Smooth muscle cell of the brain vasculature (primary cell): ENCODE measurements at places on chromosomes 11 and 22.
A peak's percentile ranks its signal among the peaks of the same experiment; 100 is the strongest.

GRCh38 chr11:70788248-70789022 lies 390.1 kb downstream of the CTTN start:
- peak; percentile 28 for DNase-seq

- DNase-seq, result no peak
These were observed 11.6 kb upstream of the RTN4R start for GRCh38 chr22:20279662-20280134.

- DNase-seq, result no peak
These were observed 10.5 kb downstream of the DNAJB13 start for GRCh38 chr11:73961321-73961720.

- DNase-seq, result no peak
These were observed 120.8 kb downstream of the DCDC1 start for GRCh38 chr11:31248768-31249167.

DNA sequence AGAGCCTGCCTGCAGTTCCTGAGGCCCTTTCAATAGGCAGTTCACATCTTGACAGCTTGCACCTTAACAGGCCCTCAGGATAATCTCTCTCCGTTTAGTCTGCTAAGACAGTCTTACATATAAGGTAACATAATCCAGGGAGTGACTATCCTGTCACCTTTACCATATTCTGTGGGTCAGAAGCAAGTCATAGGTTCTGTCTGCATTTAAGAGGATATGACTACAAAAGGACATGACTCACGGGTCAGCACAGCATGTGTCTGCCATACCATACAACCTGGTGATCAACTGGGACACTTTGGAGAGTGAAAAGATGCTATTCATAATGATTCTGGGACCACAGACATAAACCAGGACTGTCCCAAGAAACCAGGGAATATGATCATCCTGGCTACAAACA lies 611.1 kb downstream of the SOX6 start:
- DNase-seq, result no peak

- peak; percentile 3 for DNase-seq
These were observed 438.0 kb downstream of the TBC1D22A start for GRCh38 chr22:47200273-47201051.

- DNase-seq, result no peak
These were observed 253.9 kb upstream of the ARHGAP20 start for GRCh38 chr11:110966131-110966530.

DNA sequence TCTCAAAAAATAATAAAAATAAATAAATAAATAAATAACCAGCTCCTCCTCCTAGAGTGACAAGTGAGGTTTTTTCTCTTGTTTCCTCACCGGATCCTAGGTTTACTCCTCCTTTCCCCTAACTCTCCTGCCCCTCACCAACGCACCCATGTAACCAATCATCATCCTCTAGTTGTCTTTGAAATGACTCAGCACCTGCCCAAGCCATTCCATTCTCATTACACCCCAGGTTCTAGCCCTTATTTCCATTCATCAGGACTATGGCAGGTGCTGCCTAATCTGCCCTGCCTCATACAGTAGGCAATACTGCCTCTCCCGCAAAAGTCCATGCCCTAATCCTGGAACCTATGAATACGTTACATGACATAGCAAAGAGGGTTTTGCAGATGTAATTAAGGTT lies 60.4 kb downstream of the BUD13 start:
- no peak for DNase-seq

- DNase-seq, result no peak
These were observed 127.2 kb downstream of the MAML2 start for GRCh38 chr11:96215826-96216225.

- no peak for DNase-seq
These were observed 435.1 kb upstream of the CCDC90B start for GRCh38 chr11:83721263-83721662.

- no peak for DNase-seq
These were observed 91.2 kb downstream of the ZBTB16 start for GRCh38 chr11:114150671-114151070.

DNA sequence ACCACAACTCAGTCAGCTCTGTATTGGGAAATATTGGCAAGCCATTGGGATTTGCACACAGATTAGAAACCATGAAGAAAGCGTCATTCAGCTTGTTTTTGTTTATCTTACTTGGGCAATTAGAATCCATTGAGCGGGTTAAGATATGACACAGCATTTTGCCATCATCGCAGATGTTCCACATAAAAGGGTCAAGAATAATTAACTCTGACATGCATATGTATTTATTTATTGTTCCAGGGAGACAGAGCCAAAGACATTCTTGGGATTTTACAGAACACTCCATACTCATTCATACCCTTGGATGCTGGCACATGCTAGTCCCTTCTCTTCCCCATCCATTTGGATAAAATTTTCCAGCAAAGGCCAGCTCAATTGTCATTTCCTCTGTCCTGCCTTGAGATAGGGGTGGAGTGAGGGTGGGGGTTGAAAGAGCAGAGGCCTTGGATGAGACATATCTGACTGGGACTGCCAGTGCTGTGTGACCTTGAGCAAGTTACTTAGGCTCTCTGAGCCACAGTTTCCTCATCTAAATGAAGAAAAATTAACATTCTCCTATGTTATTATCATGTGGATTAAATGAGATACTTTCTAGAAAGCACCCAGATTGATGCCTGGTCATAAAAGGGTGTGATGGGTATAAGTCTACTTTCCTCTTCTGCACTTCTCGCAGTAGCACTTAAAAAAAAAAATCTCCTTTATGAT lies 179.7 kb downstream of the RRAS2 start:
- DNase-seq, result no peak

DNA sequence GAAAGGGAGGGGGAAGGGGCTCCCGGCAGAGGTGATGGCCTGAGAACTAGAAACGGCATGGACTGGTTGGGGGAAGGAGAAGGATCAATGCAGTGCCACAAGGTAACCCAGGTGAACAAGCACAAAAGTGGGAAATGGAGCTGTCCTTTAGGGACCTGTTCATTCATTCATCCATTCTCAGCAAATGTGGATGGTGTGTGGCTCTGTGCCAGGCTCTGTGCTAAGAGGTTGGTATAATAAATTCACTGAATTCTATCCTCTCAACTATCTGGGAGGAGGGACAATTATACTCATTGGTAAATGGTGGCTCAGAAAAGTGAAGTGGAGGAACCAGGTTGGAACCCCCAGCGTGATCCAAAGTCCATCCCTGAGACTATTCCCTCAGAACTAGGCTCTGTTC lies 18.6 kb upstream of the ARAP1 start:
- DNase-seq, result no peak

- no peak for DNase-seq
These were observed 29.7 kb downstream of the EFCAB6 start for GRCh38 chr22:43782448-43782847.

DNA sequence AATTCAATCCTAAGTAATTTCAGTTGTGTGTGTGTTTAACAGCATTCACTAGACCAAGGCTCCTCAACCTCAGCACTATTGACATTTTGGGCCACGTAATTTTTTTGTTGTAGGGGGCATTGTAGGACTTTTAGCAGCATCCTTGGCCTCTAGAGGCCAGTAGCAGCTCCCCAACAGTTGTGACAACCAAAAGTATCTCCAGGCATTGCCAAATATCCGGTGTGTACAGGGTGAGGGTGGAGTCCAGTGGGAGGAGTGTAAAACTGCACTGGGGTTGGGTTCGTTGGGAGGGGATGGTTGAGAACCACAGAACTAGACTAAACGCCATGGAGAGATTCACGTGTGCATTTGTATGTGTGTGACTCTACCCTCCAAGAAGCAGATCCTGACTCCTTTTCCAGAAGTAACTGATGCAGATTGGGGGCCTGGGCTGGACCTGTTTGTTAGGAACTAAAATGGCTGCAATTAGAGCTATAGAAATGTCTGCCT lies 5.9 kb upstream of the PHF21A start:
- no peak for DNase-seq

GRCh38 chr11:73187854-73188253 lies 30.2 kb upstream of the P2RY2 start:
- no peak for DNase-seq

DNA sequence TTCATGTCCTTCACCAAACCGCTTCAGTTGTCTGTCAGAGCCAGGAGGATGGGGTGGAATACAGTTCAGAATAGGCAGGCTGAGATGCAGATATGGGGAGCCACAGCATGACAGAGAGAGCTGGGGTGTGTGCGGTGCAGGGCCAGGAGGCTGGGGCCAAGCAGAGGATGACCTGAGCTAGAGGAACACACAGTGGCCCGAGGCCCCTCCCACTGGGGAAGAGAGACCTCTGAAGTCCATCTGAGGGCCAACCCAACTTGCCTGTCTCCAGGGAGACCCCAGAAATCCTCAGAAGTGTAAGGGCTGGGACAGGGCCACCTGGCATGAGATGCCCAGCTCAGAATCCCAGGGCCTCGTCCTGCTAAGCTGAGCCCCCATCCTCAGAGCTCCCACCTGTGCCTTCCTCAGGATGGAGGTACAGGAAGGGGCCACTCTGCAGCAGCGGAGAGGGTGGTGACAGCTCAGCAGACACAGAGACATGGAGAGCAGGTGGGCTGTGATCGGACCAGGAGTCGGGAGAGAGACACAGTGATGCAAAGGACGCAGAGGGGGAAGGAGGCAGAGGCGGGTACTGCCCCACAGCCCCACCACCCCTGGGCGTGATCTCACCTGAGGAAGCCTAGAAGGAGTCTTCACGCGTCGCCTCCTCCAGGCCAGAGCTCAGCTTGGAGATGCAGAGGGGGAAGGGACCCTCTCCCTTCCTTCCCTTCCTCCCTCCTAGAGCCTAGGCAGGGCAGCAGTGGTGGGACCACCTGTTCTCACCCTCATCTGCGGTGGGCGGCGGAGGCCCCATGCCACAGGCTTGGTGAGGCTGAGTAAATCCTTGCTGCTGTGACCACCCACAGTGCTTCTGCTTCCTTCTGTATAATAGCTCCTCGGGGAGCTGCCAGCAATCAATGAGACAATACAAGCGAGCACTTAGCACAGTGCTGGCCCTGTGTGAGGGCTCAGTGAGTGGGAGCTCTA lies 9.1 kb upstream of the TUB start:
- DNase-seq, result no peak
